Skeletal muscle cell (primary cell): ENCODE measurements at places on chromosomes 5 and 9.

- DNase-seq = peak; percentile 65
These were observed 147.0 kb upstream of the RASA1 start for GRCh38 chr5:87120518-87121303.

DNA sequence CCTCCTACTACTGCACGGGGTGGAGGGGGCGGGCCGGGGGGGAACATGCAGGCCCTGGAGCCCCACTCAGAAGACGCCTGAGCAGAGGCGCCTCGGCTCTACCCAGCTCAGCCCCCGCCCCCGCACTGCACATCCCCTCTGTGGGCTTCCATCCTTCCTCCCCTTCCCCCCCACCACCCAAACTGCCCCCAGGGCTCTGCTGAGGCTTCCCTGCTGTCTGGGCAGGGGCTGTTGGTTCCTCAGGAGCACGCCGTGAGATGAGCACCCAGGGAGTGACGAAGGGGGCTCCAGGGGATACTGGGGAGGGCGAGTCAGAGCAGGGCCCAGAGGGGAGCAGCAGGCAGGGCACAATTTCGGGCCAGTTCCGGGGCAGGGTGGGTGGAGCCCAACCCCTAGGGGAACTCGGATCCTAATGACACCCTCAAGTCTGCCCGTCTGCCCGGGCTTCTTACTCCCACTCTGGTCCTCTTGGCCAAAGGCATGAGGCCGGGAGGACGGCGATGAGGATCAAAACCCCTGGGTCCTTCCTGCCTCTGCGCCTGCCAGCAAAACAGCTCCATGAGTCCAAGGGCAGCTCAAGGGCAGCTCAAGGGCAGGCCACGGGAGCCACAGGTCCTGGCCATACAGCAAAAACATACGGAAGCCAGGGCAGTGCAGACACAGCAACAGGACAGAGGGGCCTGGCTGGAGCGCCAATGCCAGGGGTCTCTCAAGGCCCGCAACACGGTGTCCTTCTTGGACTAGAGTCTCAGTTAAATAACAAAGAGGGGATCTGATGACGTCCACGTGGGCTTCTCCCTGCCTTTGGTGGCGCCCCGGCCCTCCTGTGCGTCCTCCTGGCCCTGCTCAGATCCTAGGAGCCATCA lies 200.9 kb downstream of the AUH start:
- DNase-seq = no peak

DNA sequence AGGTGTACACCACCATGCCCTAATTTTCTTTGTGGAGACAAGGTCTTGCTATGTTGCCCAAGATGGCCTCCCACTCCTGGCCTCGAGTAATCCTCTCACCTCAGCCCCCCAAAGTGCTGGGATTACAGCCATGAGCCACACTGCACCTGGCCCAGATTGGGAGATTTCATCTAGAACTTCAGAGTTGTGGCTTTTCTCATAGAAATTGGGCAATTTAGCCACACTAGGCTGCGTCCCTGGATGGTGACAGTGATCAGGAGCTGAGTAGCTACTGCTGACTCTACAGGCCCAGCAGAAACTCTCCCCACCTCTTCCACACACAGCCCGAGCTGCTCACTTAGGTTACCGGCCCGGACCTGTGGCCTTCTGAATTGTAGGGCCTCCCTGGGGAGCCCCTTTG lies 7.7 kb downstream of the PFN3 start:
- DNase-seq = no peak

- DNase-seq = peak; percentile 39
These were observed 151.8 kb upstream of the ADRA1B start for GRCh38 chr5:159764283-159765134.

DNA sequence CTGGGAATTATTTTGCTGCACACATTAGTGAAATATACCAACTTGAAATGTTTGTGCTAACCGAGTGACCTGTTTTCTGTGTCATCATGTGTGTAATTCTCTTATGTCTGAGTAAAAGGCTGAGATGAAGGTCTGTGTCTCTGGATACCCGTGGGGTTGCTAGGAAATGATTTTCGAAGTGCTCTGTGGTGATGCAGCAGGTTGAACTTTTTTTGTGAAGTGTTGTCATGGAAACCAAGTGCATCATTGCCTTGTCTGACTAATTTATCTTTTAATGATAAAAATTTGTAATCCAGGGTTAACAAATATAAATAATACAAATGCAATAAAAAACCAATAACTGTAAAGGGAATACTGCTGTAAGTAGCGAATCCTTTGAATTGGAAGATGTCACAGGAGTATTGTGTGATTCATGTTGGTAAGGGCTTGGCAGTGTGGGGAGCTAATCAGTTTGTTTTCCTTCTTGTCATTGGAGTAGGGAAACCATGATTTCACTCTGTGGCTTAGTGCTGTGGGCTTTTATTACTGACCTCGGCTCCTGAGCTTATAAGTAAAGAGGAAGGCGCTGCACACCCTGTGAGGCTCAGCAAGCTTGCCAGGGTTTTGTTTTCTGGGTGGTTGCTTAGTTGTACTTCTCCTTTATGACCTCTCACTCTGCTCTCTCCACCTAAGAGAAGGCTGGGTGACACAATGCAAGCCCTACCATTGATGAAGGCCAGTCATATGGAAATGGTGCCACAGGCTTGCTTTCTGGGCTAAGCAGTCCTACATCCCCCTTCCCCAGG lies 22.3 kb downstream of the PDE8B start:
- DNase-seq = no peak
